ENCODE measurements at places on chromosomes 2 and 18.
A peak's percentile ranks its signal among the peaks of the same experiment; 100 is the strongest.

DNA sequence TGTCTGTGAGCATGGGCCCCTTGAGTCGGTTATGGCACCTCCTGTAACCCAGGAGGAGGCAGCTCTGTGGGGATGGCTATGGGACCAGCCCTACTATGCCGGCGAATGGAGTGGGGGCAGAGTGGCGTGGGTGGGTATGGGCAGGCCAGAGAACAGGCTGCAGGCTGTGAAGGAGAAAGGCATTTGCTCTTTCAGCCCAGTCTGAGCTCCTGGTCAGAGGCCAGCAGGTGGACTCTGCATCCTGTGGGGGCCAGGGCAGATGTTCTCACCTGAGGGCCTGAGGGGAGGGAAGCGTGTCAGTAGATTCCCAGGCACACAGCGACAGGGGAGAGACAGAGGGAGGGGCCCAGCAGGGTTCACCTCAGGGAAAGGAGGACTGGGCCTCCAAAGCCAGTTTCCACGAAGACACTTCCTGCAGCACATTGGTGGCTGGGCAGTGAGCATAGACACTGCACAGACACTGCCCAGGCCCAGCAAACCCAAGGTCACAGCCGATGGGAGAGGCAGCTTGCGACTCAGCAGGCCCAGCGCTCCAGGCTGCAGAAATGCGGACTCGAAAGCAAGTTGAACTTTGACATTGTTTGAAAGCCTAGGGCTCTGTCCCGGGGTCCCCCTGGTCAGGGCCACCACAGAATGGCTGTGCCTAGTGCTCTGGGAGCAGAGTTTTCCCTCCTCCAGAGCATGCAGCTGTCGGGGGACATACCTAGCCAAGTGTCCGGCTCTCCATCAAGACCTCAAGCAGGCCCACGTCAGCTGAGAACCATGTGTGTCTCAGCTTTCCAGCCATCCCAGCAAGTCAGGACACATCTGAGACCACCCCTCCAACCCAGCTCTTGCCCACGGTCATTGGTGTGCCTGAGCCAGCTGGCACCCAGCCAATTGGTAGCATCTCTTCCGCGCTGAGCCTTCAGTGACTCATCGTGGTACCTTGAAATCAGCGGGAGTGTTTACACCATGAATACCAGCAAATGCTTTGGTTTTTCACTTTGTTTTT is 53.8 kb downstream of the TGOLN2 start:
- DNase-seq, result peak; percentile 77

- peak; percentile 97 for DNase-seq
Observed at GRCh38 chr18:3623769-3624545, 174.0 kb downstream of the TGIF1 start.

DNA sequence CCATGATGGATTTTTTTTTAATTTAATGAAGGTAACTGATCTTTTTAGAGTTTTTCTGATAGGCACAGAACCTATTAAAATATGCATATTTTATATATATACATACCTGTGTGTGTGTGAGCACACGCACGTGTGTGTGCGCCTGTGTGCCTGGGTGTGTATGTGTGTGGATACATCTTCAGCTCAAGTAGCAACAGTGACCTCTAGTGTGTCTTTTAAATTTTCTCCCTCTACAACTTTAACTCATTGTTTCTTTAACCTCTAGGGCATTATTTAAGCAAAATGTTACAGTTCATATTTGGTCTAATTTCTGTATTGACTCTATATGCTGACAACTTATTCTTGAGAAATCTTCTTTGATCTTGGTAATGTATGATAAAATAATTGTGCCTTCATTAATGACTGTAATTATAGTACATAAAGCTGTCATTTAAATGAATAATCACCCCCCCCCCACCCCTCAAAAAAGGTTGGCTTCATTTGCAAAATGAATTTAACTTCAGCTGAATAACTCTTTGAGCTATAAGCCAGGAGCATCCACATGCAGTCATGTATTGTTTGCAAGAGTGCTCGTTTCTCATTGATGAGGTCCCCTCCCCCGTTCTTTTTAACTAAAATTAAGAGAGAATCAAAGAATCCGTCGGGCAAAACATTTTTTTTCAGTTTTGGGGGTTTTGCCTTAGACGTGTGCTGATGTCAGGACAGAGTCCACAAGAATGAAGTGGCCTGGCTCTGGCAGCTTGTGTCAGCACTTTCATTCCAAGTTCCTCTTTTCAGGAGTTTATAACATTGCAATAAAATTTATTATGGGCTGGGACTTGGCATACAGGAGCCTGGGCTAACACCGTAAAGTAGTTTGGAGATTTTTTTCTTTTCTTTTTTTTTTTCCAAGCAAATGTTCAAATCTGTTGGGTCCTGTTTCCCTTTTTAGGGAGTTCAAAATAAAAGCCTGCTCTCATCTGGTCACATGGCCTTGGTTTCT is 80.0 kb downstream of the ETAA1 start:
- DNase-seq, result peak; percentile 57

DNA sequence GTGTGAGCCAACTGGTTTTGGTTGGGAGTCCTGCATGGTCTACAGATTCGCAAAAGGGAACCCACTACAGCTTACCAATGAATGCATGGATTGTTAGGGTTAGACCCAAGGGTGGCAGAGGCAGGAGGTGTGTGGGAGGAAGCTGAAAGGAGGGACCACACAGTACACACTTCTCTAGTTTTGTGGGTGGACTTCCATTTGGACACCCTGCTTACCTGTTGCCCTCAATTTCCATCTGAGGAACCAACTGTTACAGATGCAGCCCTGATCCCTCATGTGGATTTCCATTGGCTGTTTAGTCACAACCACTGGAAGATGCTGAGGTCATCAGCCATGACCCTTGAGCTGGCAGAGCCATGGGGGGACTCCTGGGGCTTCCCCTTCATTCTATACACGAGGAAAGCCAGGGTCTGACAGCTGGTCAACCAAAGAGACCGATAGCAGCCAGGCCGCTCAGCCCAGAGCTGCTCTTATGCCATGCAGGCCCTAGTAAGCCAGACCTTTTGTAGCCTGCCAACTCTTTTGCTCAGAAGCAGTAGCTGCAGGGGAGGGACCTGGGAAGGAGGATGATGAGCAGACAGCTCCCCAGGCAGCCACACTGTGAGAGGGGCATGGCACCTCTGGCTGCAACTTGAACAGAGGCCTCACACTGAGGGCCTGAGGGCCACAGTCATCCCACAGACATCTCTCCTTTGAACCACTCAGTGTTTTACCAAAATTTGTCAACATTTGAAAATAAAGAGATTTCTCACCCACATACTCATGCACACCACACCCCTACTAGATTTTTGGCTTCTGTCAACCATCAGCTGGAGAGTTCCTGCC is 162.1 kb downstream of the SETBP1 start:
- no peak for DNase-seq

- DNase-seq, result no peak
Observed at GRCh38 chr2:63048367-63049171, 2.1 kb upstream of the OTX1 start.

GRCh38 chr18:8966821-8967220 is 135.7 kb upstream of the NDUFV2 start:
- no peak for DNase-seq

DNA sequence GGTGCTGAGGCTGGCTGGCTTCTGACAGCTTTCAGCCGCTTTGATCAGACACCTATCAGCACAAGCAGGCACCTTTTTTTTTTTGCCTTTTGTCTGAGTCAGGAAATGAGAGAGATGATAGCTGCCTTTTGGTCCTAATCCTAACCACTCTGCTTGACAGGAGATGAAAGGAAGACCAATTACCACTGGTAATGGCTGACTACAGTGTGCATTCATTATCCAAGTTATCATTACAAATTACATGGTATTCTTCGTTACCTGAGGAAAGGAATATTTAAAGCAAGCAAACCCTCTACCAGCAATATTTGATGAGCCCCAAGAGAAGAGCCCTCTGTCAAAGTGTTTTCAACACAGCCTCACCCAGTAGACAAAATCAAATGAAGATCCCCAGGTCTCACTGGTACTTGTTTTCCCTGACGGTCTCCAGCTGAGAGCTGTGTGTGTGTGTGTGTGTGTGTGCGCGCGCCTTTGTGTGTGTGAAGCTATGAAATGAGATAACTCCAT is 925.7 kb downstream of the DCDC2C start:
- no peak for DNase-seq

DNA sequence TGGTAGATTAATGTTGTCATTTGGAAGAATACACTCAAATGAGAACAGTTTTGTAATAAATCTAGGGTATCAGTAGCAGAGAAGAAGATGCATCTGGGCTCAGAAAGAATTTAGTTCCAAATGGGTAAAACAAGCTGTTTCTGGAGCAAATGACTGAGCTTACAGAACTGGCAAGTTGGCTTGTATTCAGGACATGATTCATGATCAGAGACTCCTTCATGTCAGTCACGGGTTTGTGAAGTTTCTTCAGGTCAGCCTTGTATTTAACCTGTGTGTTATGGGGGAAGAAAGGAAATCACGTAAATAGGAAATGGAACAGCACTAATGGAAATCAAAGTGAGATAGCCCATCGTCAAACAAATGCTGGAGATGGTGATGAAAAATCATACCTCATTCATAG is 109.1 kb downstream of the RIF1 start:
- peak; percentile 2 for DNase-seq

GRCh38 chr2:234344012-234344411 is 152.9 kb downstream of the ARL4C start:
- DNase-seq, result no peak

GRCh38 chr2:41169744-41170143 is 717.9 kb upstream of the SLC8A1 start:
- DNase-seq, result no peak

DNA sequence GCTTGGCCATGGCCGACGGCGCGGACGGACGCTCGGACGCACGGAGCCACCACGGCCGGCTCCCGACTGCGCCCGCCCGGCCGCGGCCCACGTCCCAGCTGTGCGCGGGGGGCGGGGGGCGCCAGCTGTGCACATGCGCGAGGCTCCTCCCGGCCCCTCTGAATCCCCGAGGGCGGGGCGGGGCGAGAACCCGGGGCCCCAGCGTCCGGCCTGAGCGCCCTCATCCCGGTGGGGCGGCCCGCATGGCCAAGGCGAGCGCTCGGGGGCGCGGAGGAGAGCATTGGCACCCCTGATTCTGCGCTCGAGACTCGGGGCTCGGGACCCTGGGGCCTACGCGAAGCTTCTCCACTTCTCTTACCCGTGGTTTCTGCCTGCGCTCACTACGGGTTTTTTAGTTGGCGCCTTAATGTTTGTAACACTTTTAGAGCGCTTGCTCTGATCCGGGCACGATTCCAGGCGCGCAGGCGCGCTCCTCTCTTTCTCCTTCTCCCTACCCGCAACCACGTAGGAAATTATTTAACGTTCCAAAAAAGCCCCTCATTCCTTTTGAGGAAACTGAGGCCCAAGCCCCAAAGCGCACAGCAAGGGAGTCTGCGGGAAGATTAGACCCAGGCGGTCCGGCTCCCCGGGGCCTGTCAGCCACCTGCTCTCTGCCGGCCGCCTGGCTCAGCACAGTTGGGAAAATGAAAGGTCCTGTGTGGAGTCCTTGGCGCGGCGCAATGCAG is at the start of gene PXDN:
TSS of gene PXDN (minus strand) at position 70 of the 725 bp plus-strand sequence. CDS start at position 10, 60 bp downstream.
- peak; percentile 79 for DNase-seq

DNA sequence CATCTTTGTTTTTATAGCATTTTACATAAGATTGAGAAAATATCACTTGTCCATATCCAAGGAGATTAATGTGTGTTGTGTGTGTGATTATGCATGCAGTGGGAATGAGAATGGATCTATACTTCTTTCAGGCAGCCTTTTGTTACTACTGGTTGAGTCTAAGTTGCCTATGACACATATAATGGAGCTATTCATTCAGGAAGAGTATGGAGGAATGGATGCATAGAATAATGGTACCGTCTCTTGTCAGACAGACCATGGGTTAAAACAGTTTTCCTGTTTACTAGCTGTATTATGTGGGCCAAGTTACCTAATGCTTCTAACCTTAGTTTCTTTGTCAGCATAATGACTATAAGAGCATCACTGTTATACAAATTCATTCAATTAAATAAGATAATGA is 155.4 kb upstream of the KYNU start:
- DNase-seq, result no peak

DNA sequence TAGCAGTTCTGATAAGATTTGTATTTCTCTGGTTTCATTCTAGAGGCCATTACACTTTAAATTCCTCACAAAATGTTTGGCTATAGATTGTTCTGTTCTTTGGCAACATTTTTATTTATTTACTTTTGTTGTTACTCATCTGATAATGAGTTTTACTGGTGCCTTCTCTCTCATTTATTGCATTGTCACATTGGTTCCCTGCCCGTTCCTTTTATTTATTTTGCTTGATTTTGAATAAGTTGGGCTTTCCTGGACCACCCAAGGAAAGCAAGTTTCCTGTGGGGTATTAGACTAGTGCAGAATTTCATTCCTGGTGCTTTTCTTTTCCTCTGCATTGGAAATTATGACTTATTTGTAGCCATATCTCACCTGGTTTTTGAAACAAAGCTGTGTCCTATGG is 232.0 kb downstream of the SOCS6 start:
- no peak for DNase-seq

GRCh38 chr2:229900012-229900411 is 21.8 kb downstream of the TRIP12 start:
- DNase-seq, result no peak

DNA sequence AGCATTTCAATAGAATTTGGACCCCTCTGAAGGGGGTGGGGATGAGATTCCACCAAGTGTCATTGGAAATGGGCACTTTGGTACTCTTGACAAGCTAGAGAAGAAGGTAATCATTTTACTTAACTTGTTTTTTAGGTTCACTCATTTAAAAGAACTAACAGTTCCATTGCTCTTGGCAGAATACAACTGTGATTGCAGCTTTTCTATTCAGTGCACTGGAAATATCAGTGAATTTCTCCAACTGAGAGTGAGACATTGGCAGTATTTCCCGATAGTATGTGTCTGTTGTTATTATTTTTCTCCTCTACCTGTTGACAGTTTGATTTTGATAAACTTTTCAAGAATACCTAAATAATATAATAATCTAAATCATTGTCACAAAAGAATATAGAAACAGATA is 1356.7 kb upstream of the NXPH2 start:
- no peak for DNase-seq

DNA sequence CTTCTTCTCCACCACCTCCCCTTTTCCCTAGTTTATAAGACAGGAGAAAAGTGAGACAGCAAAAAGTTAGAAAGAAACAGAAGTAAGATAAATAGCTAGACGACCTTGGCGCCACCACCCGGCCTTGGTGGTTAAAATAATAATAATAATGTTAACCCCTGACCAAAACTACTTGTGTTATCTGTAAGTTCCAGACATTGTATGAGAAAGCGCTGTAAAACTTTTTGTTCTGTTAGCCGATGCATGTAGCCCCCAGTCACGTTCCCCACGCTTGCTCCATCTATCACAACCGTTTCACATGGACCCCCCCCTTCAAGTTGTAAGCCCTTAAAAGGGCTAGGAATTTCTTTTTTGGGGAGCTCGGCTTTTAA is 1.5 kb upstream of the BUB1 start:
- DNase-seq, result no peak

DNA sequence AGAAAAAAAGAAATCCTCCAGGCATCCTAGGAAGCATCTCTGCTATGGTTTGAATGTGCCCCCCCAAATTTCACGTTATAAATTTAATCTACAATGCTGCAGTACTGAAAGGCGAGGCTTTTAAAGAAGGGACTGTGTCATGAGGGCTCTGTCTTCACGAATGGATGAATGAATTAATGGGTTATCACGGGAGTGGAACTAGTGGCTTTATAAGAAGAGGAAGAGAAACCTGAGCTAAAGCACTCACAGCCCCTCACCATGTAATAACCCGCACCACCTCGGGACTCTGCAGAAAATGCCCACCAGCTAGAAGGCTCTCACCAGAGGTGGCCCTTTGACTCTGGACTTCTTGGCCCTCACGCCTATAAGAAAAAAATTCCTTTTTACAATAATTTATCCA is 27.6 kb downstream of the RNU4ATAC start:
- no peak for DNase-seq

GRCh38 chr18:9792565-9793245 is 84.6 kb downstream of the RAB31 start:
- no peak for DNase-seq
